ENCODE measurements at places on chromosomes 5 and 9.

DNA sequence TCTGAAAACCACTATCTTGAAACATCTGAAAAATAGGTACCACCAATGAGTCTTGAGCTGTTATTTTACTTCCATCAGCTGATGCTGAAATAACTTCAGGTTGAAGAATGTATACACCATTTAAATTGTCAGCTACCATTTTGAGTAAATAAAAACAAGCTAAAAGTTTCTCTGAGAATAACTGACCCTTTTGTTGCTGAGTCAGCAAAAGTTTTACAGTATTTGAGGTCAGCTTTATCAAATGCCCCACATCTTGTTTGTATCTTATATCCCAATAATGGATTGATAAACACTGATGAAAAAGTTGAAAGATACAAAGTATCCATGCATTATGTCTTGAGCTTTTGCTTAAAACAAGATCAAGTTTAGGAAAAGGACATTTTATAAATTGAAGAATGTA lies 22.8 kb downstream of the CPLANE1 start:
- DNase-seq = no peak

DNA sequence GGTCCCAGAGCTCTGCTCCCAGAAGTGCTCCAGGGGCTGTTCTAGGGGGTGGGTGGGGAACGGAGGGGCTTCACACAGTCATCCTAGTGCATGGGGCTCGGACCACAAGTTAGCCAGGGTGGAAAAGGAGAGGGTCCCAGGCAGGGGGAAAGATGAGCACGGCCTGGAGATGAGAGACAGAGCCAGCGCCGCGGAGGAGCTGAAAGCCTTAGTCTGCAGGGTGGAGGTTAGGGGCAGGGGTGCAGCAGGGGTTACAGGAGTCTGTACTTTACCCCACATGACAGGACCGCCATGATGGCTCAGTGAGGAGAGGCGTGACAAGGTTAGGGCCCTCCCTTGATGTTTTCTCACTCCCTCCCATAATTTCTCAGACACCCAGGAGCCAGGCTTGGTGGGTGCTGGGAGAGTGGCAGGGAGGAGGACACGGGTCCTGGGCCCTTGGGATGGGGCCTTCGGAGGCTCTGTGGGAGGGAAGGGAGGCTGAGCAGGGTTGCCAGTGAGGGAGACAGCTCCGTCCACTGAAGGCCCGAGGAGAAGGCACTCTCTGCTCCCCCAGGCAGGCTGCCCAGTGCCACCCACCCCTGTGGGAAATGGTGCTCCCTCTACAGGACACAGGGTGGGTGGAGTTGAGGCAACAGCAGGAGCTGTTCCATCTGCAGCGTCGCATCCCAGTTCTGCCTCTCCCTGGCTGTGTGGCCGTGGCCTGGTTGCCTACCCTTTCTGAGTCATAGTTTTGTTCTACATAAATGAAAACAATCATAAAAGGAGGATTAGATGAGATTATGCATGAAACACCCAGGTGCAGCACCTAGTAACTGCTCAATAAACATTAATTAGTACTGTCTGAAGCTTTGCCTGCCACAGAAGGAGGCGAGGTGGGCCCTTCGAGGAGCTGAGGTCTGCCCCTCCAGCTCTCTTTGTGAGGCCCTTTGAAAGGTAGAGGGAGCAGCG lies 66.2 kb downstream of the NDST1 start:
- DNase-seq = no peak

GRCh38 chr9:109150925-109151545 lies 16.0 kb downstream of the FRRS1L start:
- DNase-seq = no peak

- no peak for DNase-seq
Observed at GRCh38 chr9:93263334-93264229, 79.6 kb downstream of the WNK2 start.

DNA sequence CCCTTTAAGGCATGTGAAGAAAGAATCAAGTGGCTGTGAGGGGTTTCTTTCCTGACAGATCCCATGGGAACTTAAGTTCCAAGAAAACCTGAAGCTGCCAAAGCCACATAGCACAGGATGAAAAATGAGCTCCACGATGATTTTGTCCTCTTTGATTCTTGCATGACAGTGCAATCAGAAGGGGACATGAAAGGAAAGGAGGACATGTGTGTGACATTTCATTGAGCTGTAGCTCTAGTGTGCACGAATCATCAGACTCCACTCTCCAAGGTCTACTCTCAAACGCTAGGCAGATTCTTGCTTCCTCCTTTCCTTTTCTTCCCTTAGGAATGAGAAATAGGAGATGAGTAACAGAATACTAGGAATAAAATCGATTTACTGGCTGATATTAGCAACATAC lies 142.0 kb downstream of the ZNF608 start:
- DNase-seq = no peak

- no peak for DNase-seq
Observed at GRCh38 chr9:35650341-35651158, at the start of gene SIT1. Gene SIT1 (minus strand): TSS chr9:35650931. CDS start chr9:35650853, 78 bp downstream.

- no peak for DNase-seq
Observed at GRCh38 chr9:8315211-8315610, 515.6 kb upstream of the DMAC1 start.

DNA sequence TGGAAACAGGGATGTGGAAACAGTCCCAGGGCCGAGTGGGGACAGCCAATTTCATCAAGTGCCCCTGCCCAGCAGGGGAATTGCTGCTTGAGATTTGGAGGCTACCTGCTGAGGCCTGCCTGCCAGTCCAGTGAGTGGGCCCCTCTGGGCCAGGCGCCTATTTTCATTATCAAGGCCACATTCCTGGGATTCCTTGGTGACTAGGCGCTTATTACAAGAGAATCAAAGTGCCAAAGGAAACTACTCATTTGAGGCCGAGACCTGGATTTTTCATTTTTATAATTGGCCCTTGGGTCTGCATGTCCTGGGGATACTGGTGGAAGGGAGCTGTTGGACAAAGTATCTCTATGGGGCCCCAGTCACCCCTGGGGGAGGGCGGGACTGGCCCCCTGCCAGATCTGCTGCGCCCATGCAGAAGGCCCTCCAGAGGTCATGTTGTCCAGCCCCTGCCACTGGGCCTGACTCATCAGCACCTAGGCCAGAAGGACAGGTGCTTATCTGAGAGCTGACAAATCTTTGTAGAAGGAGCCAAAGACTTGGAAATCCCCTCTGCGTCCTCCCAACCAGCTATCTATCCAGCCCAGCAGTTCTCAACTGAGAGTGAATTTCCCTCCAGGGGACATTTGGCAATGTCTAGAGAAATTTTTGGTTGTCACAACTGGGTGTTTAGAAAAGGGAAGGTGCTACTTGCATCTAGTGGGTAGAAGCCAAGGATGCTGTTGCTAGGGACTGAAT lies 45.6 kb downstream of the FOXI1 start:
- no peak for DNase-seq

DNA sequence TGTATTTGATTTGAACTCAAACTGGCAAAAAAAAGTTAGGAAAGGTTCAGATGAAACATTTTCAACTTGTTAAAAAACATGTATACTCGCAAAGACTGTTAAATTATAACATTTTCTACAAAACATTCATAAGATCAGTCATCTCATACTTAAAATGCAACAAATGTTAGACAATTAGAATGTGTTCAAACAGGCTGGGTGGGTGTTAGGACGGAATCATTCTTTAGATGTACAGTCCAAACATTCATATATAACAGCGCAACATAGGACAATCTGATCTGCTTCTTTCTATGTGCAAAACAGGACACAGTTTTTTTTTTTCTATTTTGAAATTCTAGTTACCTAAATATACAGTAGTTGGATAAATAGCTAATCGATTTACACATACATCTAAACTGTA lies 22.2 kb downstream of the IL4 start:
- DNase-seq = no peak

GRCh38 chr5:65035211-65036206 lies 266.8 kb downstream of the CWC27 start:
- peak; percentile 65 for DNase-seq

All from brain pericyte (primary cell).